Neural crest cell (in vitro differentiated cells): ENCODE measurements at places on chromosomes 12 and 14.

GRCh38 chr12:64335886-64336466, 54.6 kb downstream of the C12orf56 start:
- H3K27me3 ChIP-seq: no peaks in the 10 kb centered on the region
- no peak overlapping the region for H3K4me3 ChIP-seq
- H3K27ac ChIP-seq: no peak overlapping the region
- DNase-seq: no peak

DNA sequence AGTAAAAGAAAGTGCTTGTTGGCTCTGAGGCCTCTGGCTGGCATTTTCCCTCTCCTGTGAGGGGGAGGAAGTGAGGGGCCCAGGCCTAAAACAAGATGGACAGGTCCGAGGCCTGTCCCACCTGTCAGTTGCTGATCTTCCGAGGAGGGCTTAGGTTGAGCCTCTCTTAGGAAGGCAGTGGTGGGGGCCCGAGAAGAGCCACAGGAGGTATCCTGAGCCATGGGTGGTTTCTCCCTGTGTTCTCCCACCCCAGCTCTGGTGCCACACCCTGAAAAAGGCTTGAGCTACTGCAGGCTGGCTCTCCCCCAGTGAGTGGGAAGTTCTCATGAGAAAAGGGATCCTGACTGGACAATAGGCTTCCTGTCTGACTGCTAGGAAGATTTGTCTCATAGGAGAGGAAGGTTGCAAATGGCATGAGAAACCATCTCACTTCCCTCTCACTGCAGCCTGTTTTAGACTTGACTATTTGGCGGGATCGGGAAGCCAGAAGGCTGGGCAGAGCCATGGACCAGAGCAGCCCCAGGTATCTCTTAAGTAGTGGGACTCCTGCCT, 72.1 kb upstream of the SRSF5 start:
- no peaks in the 10 kb centered on the region for H3K27me3 ChIP-seq
- no peak overlapping the region for H3K4me3 ChIP-seq
- H3K36me3 ChIP-seq: no peaks in the 10 kb centered on the region
- peaks cover 47% of the 10 kb centered on the region for H3K4me1 ChIP-seq
- DNase-seq: no peak

DNA sequence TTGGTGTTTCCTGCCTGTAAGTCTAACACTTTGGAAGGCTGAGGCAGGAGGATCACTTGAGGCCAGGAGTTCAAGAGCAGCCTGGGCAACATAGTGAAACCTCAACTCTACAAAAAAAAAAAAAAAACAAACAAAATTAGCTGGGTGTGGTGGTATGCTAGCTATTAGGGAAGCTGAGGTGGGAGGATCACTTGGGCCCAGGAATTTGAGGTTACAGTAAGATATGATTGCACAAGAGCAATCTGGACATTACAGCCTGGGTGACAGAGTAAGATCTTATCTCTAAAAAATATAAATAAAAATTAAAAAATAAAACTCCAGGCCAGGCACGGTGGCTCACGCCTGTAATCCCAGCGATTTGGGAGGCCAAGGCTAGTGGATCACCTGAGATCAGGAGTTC, 39.8 kb upstream of the CMKLR1 start:
- H3K27ac ChIP-seq: no peak overlapping the region
- no peak overlapping the region for H3K4me3 ChIP-seq
- DNase-seq: no peak
- H3K27me3 ChIP-seq: peaks cover 32% of the 10 kb centered on the region

- no peaks in the 10 kb centered on the region for H3K36me3 ChIP-seq
- H3K27me3 ChIP-seq: peaks cover 77% of the 10 kb centered on the region
- no peak for DNase-seq
Observed at GRCh38 chr12:4266990-4267389, 6.6 kb upstream of the CCND2 start.

DNA sequence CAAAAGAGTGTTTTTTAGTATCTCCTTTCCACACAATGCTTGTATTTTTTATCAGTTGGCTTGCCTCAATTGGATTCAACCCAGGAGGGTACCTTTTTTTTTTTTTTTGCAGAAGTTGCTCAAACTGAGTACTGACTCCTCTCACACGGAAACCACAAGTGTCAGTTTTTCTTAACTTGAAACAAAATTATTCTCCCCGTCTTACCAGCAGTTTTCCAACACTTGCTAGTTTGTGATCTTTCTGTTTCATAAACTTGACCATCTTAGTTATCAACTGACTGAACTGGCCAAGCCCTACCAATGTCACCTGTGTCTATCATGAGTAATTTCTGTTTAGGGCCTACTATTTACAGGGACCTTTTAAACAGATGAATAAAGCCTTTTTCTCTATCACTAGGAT, 34.1 kb upstream of the ITPR2 start:
- no peak overlapping the region for H3K4me3 ChIP-seq
- H3K36me3 ChIP-seq: no peaks in the 10 kb centered on the region
- H3K27ac ChIP-seq: no peak overlapping the region
- H3K4me1 ChIP-seq: no peaks in the 10 kb centered on the region

GRCh38 chr14:23436327-23437132, 1.1 kb upstream of the MYH7 start:
- H3K36me3 ChIP-seq: no peaks in the 10 kb centered on the region
- H3K4me3 ChIP-seq: no peak overlapping the region
- peaks cover 38% of the 10 kb centered on the region for H3K4me1 ChIP-seq
- peaks cover 9% of the 10 kb centered on the region for H3K27me3 ChIP-seq
- peak; percentile 46 for DNase-seq
